ENCODE measurements at places on chromosomes 7 and 10.
A peak's percentile ranks its signal among the peaks of the same experiment; 100 is the strongest.

DNA sequence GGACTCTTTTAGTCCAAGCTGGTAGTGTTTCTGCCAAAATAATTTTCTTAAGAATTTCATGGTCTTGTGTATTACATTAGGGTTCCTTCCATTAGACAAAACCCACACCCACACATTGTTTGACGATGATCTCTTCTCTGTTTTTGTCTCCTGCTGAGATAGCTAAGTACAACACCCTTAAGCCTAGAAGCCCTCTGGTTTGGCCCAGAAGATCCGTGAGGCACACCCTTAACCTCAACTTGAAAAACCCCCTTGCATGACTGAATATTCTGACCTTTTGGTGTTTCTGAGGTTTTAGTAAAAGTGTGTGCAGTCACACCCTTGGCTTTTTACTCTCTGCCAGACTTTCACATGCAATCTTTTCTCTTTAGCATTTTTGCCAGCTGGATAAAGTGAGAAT, 29.3 kb upstream of the ERCC6 start:
- peak; percentile 37 for DNase-seq

- DNase-seq: no peak
These were observed 170.1 kb downstream of the GATA3 start for GRCh38 chr10:8224591-8224990.

- no peak for DNase-seq
These were observed 760.0 kb downstream of the PHTF2 start for GRCh38 chr7:78558566-78558965.

- DNase-seq: no peak
These were observed 4.4 kb upstream of the SMC3 start for GRCh38 chr10:110563132-110563531.

DNA sequence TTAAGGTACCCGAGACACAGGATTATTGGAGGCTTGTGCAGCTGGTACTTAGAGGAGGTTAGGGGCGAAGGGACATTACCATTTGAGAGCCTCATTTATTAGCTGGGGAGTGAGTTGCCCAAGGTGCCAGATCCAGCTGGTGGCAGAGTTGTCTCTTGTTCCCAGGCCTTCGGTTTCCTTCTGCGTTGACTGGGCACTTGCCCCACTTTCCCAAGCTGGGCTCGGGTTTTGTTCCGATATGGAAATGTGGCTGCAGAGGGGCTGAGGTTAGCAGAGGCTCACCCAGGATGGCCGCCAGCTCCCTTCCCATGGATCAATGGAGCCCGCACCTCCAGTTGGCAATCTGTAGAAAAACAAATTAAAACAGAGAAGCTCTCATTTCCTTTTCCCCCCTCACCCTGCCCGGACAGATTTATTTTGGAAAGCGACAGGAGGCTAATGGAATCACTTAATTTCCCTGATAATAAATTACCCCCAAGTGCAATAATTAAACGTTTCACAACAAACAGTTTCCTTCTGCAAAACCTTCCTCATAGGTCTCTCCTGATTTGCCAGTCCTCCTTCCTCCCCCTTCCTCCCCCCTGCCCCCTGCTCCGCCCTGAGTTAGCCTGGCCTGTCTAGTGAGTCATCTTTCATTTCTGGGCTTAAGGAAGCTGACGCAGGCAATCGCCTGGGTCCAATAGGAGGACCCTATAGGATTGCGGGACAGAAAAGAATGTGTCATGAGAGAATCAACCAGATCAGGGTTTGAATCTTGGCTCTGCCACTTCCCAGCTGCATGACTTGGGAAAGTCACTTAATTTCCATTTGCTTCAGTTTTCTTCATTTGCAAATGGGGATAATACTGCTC, 51.7 kb downstream of the ADRA2A start:
- DNase-seq: peak; percentile 53
